ENCODE measurements at places on chromosomes 3 and 15.
A peak's percentile ranks its signal among the peaks of the same experiment; 100 is the strongest.

- DNase-seq: no peak
These were observed 1.2 kb downstream of the CRABP1 start for GRCh38 chr15:78341057-78341987.

GRCh38 chr15:91099995-91100813, at the start of gene SV2B:
SV2B (plus strand) TSS chr15:91100257; CDS start chr15:91226264, 126,007 bp downstream.
- DNase-seq: peak; percentile 28

DNA sequence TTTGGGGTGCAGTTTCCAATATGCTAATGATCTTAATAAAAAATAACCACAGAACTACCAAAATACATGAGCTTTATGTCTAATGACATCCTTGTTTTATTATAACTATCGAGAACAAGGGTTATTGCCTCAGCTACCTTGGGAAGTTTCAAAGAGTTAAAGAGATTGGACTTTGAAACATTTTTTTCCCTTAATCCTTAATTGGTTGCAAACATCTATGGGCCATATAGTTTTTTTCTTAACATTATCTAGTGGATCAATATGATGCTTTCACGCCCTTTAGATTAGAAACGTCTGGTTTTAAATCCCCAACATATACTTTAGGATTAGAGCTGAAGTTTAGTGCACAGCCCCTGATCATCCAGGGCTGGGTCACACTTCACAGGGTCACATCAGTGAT, 219.2 kb upstream of the SGO1 start:
- DNase-seq: no peak

GRCh38 chr15:93126599-93126998, 37.6 kb upstream of the RGMA start:
- DNase-seq: no peak

- no peak for DNase-seq
These were observed 182.4 kb downstream of the ANXA2 start for GRCh38 chr15:60215225-60215963.
